ENCODE measurements at places on chromosomes 11 and 22.

DNA sequence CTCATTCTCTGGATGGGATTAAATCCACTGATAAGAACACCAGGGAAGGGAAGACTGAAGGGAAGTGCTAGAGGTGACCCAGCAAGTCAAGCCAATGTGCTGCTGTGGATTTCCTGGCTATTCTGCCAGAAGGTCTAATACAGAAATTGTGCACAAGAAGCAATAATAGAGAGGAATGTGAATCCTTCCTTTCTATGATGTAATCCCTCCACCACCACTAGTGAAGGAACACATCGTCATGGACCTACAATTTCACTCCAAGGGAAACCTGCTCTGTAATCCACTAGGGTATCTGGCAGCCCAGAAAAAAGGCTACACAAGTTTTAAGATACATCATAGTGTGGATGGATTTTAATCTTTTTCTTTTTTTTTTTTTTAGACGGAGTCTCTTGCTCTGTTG, 17.4 kb downstream of the LARGE2 start:
- DNase-seq = no peak

GRCh38 chr11:125245299-125245698, 80.7 kb downstream of the PKNOX2 start:
- no peak for DNase-seq

DNA sequence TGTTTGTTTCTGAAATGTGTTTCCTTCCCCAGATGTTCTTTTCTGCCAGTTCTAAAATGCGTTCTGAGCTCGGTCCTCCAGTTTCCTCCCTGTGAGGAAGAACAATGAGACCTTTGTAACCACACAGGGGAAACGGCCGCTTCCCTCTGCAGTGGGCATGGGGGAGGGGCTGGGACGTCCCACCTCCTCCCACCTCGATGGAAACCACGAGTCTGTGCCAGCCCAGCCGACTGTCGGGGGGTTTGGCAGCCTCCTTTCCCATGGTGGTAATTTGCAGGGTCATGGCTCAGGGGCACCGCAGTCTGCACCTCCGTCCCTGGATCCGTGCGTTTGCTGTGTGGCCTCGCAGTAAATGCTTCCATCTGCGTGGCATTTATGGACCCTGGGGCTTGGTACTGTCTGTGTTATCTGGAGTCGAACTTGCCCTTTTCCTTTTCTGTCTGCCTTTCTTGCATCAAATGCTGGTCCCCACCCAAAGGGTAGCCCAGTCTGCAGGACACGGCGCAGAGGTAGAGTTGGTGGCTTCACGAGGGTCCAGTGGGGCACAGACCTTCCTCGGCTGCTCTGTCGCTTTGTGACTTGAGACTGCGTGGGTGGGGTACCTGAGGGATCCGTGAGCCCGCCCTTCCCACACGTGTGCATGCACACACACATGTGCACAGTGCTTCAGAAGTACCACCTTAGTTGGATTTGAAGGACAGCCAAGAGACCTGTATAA, 16.1 kb downstream of the LRP5 start:
- DNase-seq = peak; percentile 48

GRCh38 chr22:27206374-27207133, 549.2 kb downstream of the MIAT start:
- no peak for DNase-seq

DNA sequence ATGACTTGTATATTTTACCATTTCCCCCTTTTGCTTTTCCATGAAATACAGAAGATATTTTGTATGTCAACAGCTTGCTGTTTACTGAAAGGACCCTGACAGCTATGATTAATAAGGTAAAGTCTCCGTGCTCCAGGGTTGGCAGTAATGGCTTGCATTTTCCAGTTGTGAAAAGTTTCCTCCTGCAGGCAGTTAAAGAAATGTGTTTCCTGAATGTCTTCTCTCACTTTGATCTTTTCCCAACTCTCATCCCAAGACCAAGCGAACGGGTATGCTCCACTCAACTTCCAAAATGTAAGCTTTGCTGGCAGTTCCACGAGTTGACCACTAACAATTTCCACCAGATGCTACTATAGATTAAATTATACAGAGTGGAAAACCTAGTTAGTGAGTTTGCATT, 8.9 kb downstream of the FIBIN start:
- DNase-seq = no peak

GRCh38 chr22:31829505-31829904, 75.7 kb downstream of the DEPDC5 start:
- no peak for DNase-seq

DNA sequence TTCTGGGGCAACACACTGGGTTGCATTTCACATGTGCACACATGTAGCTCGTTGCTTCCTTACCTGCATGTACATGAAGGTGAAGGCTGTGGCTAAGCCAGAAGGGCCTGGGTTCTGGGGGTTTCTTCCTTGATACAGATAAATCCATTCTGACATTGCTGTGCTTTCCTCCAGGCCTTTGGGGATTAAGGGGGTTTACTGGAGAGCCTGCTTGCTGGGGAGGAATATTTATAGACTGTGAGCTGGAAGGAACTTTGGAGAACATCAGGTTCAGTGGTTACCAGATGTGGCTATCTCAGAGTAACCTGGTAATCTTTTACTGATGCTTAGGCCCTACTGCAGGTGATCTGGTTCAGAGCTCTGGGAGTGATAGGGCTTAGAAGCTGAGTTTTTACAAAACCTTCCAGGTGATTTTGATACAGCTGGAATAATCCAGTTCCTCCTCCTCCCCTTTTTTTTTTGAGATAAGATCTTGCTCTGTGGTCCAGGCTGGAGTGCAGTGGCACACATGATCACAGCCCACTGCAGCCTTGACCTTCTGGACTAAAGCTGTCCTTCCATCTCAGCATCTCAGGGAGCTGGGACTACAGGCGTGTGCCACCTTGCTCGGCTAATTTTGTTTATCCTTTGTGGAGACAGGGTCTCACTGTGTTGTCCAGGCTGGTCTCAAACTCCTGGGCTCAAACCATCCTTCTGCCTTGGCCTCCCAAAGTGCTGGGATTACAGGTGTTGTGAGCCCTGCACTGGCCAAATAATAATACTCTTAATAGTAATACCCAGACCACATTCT, 19.9 kb downstream of the ACO2 start:
- no peak for DNase-seq

- DNase-seq = no peak
These were observed 98.1 kb downstream of the CEP164 start for GRCh38 chr11:117425679-117426296.

- DNase-seq = no peak
These were observed 70.5 kb upstream of the SESN3 start for GRCh38 chr11:95301474-95301873.

GRCh38 chr22:17271711-17272451, 52.6 kb upstream of the ADA2 start:
- DNase-seq = peak; percentile 5

- no peak for DNase-seq
These were observed 3.3 kb downstream of the ZBED4 start for GRCh38 chr22:49856766-49857618.

DNA sequence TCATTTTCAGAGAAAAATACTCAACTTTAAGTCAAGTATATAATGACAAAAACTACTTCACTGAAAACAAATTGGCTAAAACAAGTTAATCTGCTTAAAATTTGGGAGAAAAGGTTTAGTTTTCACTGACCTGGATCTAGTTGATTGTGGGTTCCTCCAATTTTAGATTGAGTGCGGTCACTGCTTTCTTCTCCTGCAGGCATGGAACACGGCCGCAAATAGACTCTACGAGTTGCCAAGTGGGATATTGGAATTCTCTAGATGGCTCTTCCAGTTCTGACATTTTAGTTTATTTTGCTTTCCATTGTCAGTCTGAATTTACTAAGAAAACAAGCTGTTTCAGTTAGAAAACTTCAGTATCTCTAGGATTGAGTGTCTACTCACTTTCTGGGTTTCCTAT, 12.3 kb downstream of the OR4C5 start:
- no peak for DNase-seq

DNA sequence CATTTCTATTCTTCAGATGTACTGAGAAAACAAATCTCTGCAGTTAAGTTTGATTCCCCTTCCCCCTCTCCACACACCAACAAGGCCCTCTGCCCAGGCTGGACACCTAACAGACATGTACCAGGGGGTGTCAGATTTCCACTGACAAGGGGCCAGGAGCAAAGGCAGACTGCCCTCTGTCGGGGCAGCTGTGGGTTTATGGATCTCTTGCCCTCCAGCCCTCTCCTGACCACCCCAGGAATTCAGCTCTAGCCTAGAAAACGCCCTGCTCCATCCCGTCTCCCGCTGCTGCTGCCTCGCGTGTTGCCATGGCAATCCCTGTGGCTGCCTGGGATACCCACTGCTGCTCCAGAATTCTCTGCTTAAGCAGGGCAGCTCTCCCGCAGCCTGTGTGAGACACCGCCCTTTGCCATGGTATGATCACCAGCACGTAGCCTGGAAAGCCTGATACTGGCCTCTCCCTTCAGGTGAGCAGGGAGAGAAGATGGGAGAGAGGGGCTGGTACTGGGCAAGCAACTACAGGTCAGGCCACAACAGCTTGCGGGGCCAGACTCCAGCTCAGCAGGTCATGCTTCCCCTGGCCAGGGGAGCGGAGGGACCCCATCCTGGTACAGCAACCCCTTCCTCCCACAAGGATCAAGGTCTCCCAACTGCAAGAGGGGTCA, 41.6 kb downstream of the BUD13 start:
- peak; percentile 85 for DNase-seq

- DNase-seq = no peak
These were observed 15.1 kb downstream of the PITPNB start for GRCh38 chr22:27903805-27904473.

DNA sequence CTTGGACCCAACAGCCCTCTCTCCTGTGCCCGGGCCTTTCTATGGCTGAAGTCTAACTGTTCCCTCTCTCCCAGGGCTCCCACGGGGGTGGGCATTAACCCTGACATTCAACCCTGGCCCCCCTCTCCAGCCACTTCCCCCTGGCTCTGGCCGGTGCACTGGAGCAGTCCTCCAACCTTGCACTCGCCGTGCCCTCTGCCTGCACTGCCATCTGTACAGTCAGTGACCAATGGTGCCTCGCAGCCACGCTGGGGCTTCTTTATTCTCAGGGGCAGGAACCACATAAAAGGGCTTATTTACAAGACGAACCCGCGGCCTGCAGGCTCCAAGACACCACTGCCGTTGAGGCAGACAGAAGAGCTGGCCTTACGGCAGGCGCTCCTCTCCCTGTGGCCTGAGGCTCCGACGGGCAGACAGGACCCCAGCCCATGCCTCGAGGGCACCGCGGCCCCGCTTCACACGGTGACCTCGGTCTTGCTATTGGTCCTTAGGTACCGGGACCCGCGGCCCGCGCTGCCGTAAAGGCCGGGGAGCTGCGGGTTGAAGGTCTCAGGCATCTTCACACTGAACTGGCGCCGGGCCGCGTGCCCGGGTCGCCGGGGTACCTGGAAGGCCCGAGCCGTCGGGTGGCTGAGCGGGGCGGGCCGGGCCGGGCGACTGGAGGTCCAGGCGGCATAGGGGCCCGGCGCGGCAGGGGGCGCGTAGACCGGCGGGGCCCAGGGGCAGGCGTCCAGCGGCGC, 5.4 kb downstream of the SHISA8 start:
- no peak for DNase-seq

DNA sequence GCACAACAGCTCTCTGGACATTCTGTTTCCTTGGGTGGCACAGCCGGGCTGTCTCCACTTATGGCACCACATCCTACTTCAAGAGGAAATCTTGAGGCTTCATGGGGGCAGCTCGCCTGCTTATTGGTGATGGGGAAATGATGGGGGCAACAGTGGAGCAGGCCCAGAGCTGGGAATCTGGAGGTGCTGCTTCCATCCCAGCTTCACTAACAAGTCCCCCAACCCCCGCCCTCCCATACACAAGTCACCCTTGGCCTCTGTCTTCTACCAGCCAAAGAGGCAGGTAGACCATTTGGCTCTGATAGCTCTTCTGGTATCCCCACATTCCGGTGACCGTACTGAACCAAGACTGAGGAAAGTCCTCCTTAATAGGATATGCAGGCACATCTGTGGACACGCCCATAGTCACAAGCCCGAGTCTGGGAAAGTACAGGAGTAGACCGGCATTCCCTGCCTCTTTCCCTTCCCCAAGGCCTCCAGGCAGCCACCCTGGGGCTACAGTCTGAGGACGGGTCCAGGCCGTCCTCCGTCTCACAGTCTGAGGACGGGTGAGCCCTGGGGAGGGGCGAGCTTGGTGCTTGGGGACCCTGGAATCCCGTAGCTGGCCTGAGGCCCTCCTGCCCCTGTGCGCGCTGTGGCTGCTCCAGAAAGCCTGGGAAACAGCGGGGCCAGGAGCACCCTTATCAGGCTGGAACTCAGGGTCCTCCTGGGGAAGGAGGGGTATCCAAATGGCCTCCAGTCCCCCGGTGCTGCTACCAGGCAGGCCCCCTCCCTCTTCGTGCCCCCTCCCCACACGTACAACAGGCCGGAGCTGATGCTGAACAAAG, 145.6 kb downstream of the FEZ1 start:
- no peak for DNase-seq

GRCh38 chr11:3826721-3827120, 14.0 kb downstream of the RHOG start:
- DNase-seq = no peak

- no peak for DNase-seq
These were observed 36.4 kb upstream of the CARD16 start for GRCh38 chr11:105081412-105082150.

DNA sequence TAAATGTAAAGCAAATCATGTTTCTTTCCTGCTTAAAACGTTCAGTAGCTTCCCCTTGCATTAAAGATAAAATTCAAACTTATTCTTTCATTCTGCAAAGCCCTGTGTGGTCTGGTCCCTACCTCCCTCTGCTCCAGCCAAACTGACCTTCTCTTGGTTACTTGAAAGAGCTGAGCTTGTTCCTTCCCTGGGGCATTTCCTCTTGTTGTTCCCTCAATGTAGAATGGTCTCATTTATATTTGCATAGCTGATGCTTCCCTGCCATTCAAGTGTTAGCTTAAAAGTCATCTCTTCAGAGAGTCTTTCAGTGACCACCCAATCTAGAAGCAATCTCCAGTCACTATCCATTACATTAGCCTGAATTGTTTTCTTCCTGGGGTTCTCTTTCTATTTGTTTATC, 1618.5 kb upstream of the TENM4 start:
- no peak for DNase-seq

DNA sequence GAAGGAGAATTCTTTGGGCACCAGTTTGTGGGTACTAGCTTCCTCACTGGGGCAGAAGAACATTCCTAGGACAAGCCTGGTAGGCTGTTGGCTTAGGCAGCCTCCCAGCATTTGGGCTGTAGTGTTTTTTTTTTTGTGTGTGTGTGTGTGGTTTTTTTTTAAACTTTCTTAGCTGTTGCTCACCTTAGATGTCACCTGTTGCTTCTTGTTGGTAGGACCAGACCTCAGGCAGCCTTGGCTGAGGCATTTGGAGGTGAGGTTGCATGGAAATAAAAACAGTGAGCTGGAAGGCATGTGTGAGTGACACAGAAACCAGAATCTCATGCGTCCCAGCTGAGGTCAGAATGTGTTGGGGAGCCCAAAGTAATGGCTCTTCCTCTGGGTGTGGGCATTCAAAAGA, 21.3 kb downstream of the AMPD3 start:
- DNase-seq = no peak

DNA sequence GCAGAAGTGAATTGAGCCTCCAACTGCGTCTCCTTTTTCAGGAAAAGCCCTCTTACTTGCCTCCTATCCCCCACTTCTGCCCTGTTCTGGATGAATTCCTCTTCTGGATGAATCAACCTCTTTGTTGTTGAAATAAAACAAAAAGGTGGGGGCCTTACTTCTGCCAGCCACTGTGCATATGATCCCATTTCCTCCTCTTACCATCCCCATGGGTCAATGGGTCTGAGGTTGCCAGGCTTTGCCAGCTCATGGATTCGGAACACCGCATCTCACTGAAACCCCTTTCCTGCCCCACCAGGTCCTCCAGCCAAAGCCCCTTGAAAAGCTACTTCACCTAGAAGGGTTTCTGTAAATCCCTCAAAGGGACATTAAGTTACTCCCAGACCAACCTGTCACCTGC, 3.7 kb upstream of the CHST1 start:
- no peak for DNase-seq

All from posterior cingulate gyrus (tissue), 11 donors.